ENCODE measurements at places on chromosomes 5 and 9. TPM values are rescaled to one million over a fixed set of nuclear protein-coding genes. Genes with fewer than 3 reads are reported as not detected.
A peak's percentile ranks its signal among the peaks of the same experiment; 100 is the strongest.

DNA sequence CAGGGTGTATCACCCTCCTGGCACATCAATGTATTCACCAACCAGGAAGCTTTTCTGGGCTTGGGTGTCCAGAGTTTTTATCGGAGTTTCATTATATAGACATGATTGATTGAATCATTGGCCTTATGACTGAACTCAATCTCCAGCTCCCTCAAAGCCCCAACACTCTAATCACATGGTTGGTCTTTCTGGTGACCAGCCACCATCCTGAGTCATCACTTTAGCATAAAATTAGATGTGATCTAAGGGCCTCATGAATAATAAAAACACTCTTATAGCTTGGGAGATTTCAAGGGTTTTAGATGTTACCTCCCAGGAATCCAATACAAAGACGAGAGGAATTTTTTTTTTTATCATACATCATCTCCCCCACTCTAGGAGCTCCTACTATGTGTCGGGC is 7.7 kb upstream of the PBX3 start:
- H3K4me1 ChIP-seq: no peaks in the 10 kb centered on the region
- DNase-seq: no peak
- no peaks in the 10 kb centered on the region for H3K27me3 ChIP-seq
- no peak overlapping the region for H3K4me3 ChIP-seq

DNA sequence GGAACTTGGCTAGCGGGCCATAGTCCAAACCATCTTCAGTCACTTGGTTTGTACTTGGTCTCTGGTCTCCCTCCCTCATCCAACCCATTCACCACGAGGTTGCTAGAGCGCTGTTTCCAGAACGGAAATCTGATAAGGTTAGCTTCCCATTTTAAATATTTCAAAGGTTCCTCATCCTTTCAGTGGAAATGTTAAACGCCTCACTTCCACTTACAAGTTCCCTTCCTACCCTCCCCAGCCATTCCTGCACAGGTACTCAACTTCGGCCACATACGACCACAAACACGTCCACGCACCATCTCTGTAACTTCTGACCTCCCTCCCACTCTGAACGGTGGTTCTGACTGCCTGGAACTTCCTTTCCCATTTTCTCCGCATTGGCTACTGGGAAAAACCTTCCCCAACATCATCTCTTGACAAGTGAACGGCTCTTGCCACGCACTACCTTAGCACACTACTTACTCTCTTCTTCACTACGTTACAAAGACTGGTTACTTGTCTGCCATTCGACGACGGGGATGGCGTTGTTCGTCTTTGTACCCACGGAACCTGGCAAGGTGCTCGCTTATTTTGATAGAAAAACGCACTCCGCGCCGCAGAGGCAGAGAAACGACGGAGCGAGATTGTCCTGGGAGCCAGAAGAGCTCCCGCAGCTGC is 629 bp downstream of the CCNH start:
- H3K4me3 ChIP-seq: peak overlapping the region; percentile 99
- H3K4me1 ChIP-seq: peaks cover 6% of the 10 kb centered on the region
- H3K27ac ChIP-seq: peak overlapping the region; percentile 99
- H3K27me3 ChIP-seq: no peaks in the 10 kb centered on the region

DNA sequence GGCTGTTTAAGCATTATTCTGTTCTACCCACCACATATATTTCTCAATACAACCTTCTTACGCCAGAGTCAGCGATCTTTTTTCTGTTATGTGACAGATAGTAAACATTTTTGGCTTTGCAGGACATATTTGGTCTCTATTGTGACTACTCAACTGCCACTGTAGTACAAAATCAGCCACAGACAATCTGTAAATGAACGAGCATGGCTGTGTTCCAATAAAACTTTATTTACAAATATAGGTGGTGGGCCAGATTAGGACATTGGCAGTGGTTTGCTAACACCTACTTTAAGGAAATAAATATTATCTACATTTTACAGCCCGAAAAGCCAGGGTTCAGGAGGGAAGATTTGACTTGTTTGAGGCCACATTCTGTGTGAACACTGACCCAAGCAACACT is 40.2 kb upstream of the FBXW11 start:
- no peaks in the 10 kb centered on the region for H3K4me1 ChIP-seq
- no peak for DNase-seq
- no peak overlapping the region for H3K4me3 ChIP-seq

The COMMD10 gene
- total RNA-seq: 64.1 TPM

The SPATA24 gene
- total RNA-seq: 2.4 TPM

DNA sequence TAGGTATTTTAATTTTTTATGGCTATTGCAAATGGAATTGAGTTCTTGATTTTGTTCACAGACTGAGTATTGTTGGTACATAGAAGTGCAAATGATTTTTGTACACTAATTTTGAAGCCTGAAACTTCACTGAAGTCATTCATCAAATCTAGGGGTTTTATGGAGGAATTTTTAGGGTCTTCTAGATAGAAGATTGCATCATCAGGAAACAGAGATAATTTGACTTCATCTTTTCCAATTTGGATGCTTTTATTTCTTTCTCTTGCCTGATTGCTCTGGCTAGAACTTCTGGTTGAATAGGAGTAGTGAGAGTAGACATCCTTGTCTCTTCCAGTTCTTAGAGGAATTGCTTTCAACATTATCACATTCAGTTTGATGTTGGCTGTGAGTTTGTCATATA is 58.2 kb upstream of the SNCAIP start:
- no peaks in the 10 kb centered on the region for H3K27me3 ChIP-seq
- H3K4me3 ChIP-seq: no peak overlapping the region
- no peak for DNase-seq
- no peak overlapping the region for H3K27ac ChIP-seq
- no peaks in the 10 kb centered on the region for H3K4me1 ChIP-seq

DNA sequence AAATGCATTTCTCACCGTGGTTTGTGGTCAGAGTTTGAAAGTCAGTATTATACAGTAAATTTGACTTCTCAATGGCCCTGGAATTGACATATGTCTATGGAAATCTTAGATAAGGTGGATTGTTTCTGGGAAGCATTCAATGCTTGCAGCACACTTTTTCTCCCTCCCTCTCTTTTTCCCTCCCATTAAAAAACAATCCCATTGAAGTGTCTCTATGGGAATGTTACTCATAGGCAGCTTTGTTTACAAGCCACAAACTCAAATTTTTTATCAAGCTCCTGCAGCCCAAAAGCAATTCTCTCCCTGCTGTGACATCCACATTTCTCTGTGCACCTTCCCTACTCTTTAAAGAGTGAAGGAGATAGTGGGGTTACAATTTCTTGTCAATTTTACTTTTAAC is 292.1 kb downstream of the ARRDC3 start:
- no peak overlapping the region for H3K27ac ChIP-seq
- DNase-seq: no peak
- no peaks in the 10 kb centered on the region for H3K27me3 ChIP-seq

The IL7R gene
- 3.4 TPM for total RNA-seq

DNA sequence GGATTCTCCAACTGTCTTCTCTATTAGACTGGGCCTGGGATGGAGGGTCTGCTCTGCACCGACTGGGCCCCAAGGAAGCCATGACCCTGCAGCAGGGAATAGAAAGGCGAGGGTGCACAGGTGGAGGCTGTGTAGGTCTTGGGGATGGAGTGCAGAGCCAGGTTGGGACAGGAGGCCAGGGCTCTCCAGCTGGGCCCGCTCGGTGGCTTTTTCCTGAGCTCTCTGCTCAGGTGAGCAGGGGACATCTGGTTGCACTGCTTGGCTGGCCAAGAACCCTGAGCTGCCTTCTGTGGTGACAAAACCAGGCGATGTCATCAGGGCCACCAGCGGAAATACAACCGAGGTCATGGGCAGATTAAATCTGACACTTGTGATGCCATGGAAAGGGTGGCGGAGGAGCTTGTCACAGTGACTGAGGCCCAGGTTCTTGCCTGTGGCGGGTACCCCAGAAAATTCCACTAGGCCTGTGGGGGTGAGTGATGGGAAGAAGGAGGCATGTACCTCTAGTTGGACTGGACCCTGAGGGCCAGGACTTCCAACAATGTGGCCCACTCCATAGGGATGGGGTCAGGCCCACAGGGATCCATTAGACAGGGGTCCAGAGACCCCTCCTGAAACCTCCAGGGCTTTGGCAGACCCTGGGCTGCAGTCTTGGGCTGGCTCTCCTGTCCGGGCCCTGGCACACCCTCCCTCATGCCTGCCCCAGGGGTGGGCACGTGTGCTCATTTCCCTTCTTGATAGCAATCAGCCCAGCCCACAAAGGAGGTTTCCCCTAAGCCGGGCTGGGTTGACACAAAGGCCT is 4.4 kb upstream of the IL3 start:
- peak; percentile 12 for DNase-seq
- no peaks in the 10 kb centered on the region for H3K27me3 ChIP-seq
- H3K4me1 ChIP-seq: no peaks in the 10 kb centered on the region
- no peak overlapping the region for H3K4me3 ChIP-seq
- H3K36me3 ChIP-seq: no peaks in the 10 kb centered on the region

DNA sequence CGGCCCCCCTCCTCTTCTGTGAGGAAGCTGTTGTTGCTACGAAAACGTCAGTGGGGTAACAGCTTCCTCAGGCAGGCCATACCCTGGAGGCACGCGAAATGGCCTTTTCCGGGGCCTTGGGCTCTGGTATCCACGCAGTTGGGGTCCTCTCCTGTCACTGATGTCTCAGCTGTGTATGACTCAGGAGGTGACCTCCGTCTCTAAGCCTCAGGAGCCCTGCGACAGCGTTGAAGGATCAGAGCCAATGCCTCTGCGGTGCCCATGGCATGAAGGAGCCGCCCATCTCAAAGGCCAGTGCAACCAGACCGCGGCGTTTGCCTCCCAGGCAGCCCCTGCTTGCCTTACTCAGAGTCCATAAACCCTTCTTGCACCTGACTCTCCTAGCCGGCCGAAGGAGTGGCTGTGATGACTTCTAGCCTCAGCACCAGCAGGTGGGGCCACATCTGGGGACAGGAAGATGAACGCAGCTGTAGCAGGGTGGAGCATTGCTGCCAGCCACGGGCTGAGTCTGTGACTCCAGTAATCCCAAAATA is 1.0 kb upstream of the MXD3 start:
- H3K4me3 ChIP-seq: peak overlapping the region; percentile 23
- no peak for DNase-seq
- H3K27ac ChIP-seq: no peak overlapping the region
- H3K27me3 ChIP-seq: no peaks in the 10 kb centered on the region
- H3K36me3 ChIP-seq: no peaks in the 10 kb centered on the region
- H3K4me1 ChIP-seq: no peaks in the 10 kb centered on the region

The PTPDC1 gene
- total RNA-seq: 16.7 TPM

DNA sequence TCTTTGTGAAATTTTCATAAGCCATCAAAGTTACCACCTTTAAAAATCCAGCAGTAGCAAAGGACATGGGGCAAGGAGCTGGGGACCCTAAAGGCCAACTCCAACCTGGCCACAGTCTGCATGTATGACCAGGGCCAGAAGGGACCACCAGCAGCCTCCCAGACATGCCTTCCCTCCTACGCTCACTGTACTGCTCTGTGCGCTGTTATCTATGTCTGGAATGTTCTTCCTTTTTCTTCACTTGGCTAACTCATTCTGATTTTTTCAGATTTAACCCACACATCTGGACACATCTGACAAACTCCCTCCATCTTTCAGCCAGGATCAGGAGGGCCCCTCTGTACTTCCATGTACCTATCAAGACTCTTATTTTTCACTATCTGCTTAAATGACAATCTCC is 47.6 kb upstream of the TRAF1 start:
- H3K27me3 ChIP-seq: no peaks in the 10 kb centered on the region
- no peak overlapping the region for H3K27ac ChIP-seq
- H3K4me1 ChIP-seq: no peaks in the 10 kb centered on the region
- H3K4me3 ChIP-seq: no peak overlapping the region
- DNase-seq: no peak

DNA sequence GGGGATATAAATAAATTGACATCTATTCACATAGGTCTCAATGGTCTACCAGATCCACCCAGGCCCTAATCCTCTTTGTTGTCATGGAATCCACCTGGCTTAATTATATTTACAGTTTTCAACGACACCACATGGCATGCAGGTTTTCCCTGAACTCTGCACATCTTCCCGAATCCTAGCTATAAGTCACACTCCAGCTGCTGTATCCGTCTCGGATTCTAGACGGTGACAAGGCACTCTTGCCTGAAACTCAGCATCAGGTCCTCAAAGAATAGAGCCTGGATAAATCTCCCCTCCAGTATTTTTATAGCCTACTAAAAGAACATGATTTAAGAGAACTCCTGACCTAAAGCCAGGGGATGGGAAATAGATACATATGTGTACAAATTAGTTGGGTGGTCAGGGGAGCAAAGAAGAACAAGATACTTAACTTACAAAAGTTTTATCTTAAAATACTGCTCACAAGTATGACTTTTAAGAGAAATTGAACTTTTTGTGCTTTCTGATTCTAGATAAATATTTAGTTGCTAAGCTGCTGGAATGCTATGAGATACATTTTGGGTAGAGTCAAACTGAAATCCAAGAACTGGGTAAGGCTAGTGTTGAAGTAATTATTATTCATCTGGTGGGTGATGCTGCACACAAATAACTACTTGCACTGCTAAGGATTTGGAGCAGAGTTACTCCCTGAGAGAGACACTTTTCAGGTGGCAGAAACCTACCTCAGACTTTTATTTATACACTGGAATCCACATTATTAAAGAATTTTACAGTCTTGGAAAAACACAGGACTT is 187.3 kb downstream of the EFNA5 start:
- no peaks in the 10 kb centered on the region for H3K4me1 ChIP-seq
- H3K27ac ChIP-seq: no peak overlapping the region
- H3K36me3 ChIP-seq: no peaks in the 10 kb centered on the region
- no peak for DNase-seq

The ALDH1A1 gene
- total RNA-seq: 197 TPM

The FCN1 gene
- 13.8 TPM for total RNA-seq

The FAM221B gene
- total RNA-seq: not detected

The GCNT4 gene
- total RNA-seq: 4.0 TPM

The ZFYVE16 gene
- total RNA-seq: 65.6 TPM

DNA sequence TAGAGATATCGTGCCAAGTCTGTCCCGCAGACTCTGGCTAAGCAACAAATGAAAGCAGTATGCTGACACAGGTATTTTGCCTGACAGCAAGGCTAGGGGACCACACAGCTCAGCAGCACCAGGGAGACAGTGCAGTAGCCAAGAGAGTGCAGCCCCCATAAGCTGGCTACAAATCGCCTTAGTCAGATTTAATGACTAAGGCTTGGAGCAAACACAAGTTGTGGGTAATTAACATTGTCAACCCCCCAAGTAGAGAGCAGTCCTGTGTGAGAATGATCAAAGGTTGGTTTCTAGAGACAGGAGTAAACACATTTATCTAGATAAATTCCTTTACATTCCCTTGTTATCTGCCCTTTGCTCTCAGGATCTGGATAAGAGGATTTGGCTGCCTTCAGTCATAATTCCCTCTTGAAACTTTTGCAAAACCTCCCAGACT is 1434.5 kb upstream of the CDH6 start:
- no peak overlapping the region for H3K4me3 ChIP-seq
- no peaks in the 10 kb centered on the region for H3K36me3 ChIP-seq
- no peak for DNase-seq
- no peaks in the 10 kb centered on the region for H3K4me1 ChIP-seq

All from uterus (tissue), 4 donors.